ENCODE measurements at places on chromosomes 2 and 18.

DNA sequence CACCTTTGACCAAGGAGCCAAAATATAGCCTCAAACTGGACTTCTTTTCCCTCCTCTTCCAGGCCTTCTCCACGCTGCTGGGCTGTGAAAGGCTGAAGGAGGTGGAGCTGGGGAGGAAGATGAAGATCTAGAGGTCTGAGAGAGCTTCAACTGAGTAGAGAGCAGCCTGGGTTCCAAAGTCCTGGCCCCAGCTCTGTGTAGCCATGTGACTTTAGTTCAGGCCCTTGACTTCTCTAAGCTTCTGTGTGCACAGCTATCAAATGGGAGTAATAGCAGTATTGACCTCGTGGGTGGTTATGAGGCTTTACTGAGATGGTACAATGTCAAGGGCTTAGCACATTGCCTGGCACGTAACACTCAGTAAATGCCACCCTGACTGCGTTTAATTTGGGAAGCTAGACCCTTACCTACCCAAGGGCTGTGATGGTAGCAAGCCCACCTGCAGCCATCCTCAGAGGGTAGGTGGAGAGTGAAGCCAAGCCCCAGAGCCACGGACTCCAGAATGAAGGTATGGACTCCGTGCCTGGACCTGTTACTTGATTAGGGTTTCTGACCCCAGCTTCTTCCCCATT, 38.4 kb downstream of the SERTAD2 start:
- DNase-seq = no peak

DNA sequence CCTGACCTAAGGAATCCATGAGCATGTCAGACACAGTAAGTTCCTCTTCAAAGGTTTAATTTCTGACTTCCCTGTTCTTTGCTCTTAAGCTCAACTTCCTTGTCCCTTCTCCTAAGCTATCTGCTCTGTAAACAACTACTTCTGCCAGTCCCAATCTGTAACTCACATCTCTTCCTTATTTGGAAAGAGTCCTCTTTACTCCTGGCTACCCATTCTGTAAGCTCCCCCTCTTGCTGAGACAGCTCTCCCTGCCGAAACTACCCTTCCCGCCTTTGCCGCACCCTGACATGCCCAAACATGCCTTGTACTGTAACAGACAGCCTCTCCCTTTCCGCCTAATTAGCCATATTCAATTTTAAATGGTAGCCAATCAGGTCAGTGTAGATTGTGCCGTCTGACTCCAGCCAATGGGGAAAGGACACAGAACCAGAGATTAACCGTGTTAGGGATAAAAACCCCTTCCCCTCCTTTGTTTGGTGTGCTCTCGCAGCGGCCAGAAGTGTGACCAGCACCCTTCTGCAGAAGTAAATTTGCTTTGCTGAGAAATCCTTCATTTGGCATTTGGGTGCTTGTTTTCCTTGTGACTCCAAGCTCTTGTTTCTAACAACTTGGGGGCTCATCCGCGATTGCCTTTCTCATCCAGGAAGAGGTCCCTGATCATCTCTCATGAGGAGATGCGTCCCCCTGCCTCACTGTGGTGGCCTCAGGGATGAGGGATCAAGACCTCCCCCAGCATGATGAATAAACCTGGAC, 49.0 kb downstream of the PIAS2 start:
- DNase-seq = no peak

- no peak for DNase-seq
Measured at GRCh38 chr2:223929571-223930102, 15.5 kb downstream of the WDFY1 start.

GRCh38 chr2:6820236-6820635, 45.5 kb downstream of the CMPK2 start:
- DNase-seq = no peak

DNA sequence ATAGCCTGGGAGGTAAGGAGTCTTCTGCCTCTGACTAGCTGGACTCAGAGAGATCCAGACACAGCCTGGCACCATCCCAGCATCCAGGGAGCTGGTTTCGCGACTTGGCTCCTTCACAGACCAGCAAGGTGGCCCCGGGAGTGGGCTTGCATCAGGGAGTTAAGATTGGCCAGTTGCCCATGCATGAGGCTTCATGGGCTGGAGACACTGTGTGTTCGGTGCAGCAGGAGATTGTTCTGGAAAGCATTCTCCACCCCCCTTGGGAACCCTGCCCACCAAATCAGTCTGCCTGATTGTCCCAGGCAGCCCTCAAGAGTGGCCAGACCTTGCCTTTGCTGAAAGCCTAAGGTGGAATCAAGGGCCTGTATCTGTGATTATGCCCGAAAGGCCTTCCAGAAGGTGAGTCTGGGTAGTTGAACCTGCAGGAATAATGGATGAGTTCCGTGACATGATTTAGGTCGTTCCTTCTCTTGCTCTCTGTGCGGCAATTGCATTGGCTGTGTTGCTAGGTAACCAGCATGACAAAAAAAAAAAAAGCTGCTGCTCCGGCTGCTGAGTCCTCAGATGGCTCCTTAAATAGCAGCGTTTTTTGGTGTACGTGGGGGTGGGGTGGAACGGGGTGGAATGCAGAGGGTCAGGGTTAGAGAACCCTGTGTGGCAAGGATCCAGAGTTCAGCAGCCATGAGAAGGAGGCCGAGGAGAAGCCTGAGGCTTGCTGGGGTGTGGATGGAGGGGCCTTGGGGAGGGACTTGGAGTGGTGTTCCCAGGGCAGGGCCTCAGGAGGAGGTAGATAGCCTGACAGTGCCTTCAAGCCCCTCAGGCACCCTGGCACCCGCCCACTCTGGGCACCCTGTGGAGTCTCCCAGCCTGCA, 93.0 kb upstream of the MCFD2 start:
- no peak for DNase-seq

GRCh38 chr2:54572262-54572635, 116.1 kb downstream of the SPTBN1 start:
- no peak for DNase-seq

GRCh38 chr2:170176212-170176611, 1.7 kb upstream of the MYO3B start:
- no peak for DNase-seq

GRCh38 chr2:26444236-26444635, 33.7 kb downstream of the OTOF start:
- no peak for DNase-seq

Measured in stimulated activated CD8-positive, alpha-beta memory T cell treated with anti-CD3 and anti-CD28 coated beads, Interleukin-2, amount 100 ng/mL, for 48 hours (primary cell).